ENCODE measurements at places on chromosomes 11 and 22.

DNA sequence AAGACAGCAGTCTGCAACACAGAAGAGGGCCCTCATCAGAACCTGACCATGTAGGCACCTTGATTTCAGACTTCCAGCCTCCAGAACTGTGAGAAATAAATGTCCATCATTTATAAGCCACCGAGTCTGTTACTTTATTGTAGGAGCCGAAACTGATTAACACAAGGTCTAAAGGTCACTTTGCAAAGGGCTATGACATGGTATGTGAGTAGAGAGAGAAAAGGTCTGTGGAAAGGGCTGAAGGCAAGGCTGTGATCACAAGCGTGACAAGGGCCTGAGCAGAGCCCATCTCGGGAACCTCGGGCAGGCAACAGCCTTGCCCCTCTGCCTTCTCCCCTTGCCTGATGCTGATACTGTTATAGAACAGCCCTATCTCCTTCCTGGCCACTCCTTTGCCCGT, 73.4 kb upstream of the TEAD1 start:
- no peak for DNase-seq

DNA sequence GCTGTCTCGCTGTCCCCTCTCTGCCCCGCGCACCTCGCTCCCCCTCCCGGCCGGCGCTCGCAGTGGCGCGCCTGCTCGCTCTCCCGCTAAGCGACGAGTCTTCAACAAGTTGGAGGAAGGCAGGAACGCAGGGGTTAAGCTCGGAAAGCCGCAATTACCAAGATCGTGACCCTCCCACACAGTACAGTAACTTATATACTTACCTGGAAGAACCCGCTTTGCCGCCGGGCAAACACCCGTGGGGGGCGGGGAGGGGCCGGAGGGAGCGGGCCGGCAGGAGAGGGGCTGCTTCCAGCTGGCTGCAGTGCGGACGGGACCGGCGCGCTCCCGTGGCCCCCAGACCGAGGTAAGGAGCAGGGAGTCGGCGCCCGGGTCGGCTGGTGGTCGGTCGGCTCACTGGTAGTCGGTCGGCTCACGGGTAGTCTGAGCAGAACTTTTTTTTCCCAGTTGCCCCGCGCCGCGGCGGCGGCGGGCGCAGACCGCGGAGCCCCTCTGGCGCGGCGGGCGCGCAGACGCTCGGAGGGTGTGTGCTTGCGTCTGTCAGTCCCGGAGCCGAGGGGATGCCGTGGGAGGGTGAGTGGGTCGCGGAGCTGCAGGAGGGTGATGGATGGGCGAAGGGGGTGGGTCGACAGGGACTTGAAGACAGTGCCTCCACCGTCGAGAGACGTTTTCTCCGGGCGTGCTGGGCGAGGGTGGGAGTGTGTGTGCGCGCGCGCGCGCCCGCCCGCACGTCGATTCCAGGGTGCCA, 101.2 kb upstream of the HSD17B12 start:
- DNase-seq: peak; percentile 60

DNA sequence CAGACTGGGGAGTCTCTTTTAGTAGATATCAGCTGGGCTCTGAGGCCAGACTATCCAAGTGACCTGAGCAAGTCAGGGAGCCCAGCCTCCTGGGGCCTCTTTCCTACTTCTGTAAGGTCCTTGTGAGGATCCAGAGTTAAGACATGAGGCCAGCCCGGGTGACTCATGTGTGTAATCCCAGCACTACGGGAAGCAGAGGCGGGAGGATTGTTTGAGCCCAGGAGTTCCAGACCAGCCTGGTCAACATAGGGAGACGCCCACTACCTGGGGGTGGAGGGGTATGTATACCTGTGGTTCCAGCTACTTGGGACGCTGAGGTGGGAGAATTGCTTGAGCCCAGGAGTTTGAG, 36.9 kb upstream of the POLA2 start:
- DNase-seq: no peak

- no peak for DNase-seq
These were observed 61.7 kb downstream of the PARVB start for GRCh38 chr22:44085743-44086270.

DNA sequence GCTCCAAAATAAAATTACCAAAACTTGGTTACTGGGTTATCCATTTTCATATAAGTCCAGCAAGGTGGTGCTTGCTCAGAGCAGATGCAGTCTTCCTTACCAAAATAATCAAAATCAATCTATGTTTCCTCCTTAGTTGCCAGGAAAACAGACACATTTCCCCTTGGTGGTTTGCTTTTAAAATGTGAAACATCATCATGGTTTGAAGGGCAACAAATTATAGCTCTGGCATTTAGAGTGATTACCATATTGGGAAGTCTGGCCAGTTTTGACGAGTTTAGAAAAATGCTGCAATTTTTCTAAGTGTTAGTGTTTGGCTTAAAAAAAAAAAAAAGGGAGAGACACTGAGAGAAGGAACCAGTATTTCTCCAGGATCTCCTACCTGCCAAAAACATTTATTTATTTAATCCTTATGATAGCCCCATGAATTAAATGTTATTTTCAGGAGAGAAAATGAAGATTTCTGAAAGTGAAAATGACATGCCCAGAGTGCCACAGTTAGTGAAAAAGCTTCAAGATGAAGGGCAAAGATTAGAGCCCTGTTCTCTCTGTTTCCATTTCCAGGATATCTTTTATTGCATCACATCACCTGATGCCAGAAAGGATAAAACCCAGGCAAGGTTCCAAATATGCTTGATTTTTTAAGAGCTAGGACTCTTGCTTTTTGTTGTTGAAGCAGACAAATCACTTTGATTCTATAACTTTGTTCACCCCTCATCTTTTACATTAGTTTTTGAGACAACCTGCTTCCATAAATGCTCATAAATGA, 29.6 kb upstream of the TBCEL start:
- DNase-seq: no peak

DNA sequence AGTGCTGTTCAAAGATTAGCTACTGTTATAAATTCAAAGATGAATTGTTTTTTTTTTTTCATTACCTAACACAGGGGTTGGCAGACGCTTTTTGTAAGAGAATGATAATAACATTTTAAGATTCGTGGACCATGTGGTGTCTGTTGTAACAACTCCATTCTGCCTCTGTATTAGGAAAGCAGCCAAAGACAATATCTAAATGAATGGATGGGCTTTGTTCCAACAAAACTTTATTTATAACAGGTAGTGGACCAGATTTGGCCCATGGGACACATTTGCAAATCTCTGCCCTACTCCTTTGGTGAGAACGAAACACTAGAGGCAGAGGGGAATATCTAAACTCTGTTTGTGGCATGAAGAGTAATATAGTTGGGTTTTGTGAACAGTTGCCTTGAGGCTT, 83.6 kb upstream of the BLID start:
- no peak for DNase-seq

DNA sequence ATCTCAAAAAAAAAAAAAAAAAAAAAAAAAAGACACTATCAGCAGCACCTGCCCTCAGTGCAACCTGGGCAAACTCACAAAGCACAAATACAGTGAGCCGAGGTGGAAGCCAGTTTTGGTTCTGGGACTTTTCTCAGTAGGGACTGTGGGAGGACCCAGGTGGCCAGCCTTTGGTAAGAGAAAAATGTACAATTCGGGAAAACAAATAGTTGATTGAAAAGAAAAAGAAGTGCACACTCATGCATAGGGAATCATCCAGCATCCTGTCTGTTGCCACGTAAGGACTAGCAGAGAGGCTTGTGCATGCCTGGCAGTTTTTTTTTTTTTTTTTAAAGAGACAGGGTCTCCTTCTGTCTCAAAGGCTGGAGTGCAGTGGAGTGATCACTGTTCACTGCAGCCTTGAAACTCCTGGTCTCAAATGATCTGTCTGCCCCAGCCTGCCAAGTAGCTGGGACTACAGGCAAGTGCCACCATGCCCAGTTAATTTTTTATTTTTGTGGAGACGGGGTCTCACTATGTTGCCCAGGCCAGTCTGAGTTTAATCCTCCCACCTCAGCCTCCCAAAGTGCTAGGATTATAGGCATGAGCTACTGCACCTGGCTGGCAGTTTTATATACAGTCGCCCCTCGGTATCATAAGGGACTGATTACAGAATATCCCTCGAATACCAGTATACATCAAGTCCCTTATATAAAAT, 36.7 kb downstream of the TPST2 start:
- DNase-seq: no peak

DNA sequence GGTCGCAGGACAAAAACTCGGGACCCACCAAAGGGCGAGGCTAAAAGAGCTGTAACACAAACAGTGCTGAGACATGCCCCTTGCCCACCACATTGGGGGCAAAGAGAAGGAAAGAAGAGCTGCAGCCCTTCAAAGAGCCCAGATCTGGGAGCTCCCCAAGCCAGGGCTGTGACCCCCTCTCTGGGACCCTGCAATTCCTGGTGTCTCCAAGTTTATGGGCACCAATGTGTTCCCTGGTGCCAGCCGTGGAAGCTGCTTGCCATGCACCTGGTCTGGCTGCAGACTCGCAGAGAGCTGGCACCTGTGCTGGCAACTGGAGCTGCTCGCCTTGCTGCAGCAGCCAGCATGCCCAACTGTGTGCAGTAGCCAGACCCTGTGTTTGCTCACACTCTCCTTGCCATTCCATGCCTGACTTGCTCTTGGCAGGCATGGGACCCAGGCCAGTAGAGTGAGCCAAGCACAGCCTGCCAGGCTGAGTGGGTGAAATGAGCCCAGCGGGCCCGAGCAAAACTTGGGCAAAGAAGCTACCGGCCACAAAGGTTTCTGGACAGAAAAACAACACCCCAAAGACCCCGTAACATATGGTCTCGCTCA, 16.0 kb downstream of the RRP8 start:
- no peak for DNase-seq

- no peak for DNase-seq
These were observed 12.8 kb downstream of the CPT1A start for GRCh38 chr11:68828957-68829356.

- DNase-seq: no peak
These were observed 197.4 kb downstream of the TRIM29 start for GRCh38 chr11:119940401-119940976.

DNA sequence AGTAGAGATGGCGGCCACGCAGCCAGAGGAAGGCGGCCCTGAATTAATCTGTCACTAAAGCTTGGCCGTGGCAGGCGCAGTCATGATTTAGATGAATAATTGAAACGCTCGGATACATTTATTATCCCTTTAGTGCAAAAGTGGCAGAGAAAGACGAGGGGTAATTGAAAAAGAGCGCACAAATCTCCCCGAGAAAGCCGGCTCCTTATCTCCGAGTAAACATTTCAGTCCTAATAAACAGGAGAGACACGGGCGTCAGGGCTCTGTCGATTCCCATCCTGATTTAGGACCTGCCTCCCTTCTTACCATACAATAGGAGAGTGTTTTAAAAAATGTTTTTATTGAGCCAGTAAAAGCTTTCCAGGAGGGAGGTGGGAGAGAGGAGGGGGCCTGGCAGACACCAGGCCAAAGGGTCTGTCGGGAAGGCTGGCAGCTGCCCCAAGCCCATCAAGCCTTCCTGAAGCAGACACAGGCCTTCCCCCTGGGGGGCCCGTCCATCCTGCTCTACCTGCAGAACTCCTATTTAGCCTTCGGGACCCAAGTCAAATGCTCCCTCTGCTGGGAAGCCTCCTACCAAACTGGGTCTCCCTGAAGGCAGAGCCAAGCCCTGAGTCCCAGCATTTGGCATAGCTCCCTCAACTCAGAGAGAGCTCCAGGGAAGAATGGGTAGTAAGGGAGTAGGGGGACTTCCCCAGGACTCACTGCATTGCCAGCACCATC, 22.8 kb downstream of the OTUB1 start:
- DNase-seq: no peak

- no peak for DNase-seq
These were observed 2.4 kb upstream of the LRP4 start for GRCh38 chr11:46920755-46921154.

DNA sequence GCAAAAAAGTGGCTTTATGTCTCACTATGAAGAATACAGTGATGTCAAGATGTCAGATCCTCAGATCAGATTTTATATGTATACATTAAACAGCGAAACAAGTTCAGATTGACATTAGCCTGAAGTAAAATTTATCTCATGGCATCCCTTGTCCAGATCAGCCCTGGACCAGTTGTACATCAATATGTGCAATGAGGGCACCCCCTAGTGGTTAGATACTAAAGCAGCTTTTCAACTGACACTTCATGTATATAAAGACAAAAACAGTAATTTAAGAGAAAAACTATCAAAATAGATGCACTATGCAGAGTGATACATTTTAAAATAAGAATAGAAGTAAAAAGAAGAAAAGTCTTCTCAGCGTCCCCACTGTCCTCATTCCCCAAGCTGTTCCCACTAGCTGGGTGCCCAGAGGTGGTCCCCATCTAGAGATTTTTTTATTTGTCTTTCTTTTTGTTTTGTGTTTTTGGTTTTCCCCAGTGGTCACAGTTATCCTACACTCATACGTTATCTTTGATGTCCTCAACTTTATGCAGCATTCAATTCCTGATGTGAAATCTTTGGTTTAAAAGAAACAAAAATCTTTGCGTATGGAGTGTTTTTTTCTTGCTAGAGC, 2193.4 kb upstream of the RAG2 start:
- DNase-seq: peak; percentile 4

DNA sequence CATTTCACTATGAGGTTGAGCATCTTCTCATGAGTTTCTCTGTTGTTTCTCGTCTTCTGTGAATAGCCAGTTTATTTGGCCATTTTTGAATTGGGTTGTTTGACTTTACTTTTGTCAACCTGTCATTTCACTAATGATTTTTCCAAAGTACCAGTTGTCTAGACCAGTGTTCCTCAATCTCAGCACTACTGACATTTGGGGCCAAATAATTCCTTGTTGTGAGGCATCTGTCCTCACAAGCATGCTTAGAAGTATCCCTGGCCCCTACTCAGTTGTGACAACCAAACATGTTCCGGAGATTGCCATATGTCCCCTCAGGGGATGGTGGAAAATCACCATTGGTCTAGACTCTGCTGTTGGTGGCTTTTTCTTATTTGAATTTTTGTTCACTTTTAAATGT, 87.7 kb upstream of the GNAZ start:
- no peak for DNase-seq

DNA sequence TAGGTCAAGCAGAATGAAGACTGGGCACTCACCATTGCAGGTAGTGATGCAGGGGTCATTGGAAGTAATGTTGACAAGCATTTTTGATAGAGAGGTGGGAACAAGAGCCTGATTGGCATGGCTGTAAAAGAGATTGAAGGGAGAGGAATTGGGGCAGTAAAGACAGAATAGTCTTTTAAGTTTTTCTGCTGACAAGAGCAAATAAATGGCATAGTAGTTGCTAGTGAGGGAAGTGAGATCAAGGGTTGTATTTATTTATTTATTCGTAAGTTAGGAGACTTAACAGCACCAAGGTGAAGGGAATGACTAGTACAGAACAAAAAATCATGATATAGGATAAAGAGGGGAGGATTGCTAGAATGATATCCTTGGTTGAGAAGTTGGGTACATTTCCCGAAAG, 11.0 kb downstream of the SYT9 start:
- DNase-seq: no peak

- DNase-seq: no peak
These were observed 739.8 kb downstream of the OPCML start for GRCh38 chr11:132792341-132793140.

- peak; percentile 86 for DNase-seq
These were observed 868 bp downstream of the TSPAN18 start for GRCh38 chr11:44727373-44728287.

- DNase-seq: no peak
These were observed 133.6 kb downstream of the CASP12 start for GRCh38 chr11:104764710-104765045.
